ENCODE measurements at places on chromosomes 5 and 9. TPM values are rescaled to one million over a fixed set of nuclear protein-coding genes. Genes with fewer than 3 reads are reported as not detected.

DNA sequence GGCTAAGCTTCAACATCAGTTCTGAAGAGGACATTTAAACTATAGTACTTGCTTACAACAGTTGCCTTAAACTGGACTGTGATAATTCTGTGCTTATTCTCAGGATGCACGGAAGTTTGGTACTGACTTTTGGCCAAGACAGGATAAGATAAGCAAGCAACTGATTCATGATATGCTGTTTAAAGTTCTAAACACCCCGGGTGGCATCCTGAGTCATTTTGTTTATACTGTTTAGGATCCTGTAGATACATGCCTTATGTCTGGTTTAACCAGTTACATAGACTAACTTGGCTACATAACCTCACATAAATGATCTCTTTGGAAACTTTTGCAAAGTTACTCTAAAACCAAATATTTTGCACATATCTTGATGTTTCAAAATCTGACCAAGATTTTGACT is 95.9 kb downstream of the CDH9 start:
- peaks cover 4% of the 10 kb centered on the region for H3K4me1 ChIP-seq
- no peaks in the 10 kb centered on the region for H3K36me3 ChIP-seq
- no peak overlapping the region for H3K4me3 ChIP-seq
- peaks cover 2% of the 10 kb centered on the region for H3K27me3 ChIP-seq
- DNase-seq, result no peak
- no peak overlapping the region for H3K27ac ChIP-seq

GRCh38 chr5:145473042-145473642 is 362.0 kb downstream of the PRELID2 start:
- no peak overlapping the region for H3K4me3 ChIP-seq
- no peak overlapping the region for H3K27ac ChIP-seq
- H3K36me3 ChIP-seq, result no peaks in the 10 kb centered on the region
- DNase-seq, result no peak
- H3K4me1 ChIP-seq, result no peaks in the 10 kb centered on the region

Gene TPRN
- total RNA-seq, result 9.6 TPM

DNA sequence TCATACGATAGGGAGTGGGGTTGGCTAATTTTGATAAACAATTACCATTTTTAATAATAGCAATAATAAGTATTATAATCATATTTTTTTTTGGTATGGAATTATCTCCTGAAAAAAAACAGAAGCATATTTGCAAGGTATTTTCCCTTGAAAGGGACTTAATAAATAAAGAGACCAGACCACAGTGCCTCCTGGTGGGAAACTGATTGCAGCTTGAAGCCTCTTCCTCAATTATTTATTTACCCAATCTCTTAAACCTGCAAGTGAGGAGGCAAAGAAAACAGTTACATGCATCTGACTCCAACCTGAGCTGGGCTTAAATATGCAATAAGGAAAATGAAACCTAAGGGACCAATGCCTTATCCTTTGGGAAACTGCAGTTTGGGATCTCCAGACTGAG is 388.1 kb upstream of the ACO1 start:
- no peaks in the 10 kb centered on the region for H3K4me1 ChIP-seq
- H3K36me3 ChIP-seq, result no peaks in the 10 kb centered on the region
- DNase-seq, result no peak

Gene CDC20B
- 0.34 TPM for total RNA-seq

GRCh38 chr5:172699423-172699822 is 58.4 kb downstream of the NEURL1B start:
- peaks cover 2% of the 10 kb centered on the region for H3K27me3 ChIP-seq
- H3K36me3 ChIP-seq, result peaks cover 3% of the 10 kb centered on the region
- H3K27ac ChIP-seq, result no peak overlapping the region
- H3K4me3 ChIP-seq, result no peak overlapping the region

Gene SLC35D2
- total RNA-seq, result 44.7 TPM

Gene RNF180
- 9.1 TPM for total RNA-seq

Gene RLN2
- total RNA-seq, result not detected

- peak overlapping the region; percentile 4 for H3K27ac ChIP-seq
- peaks cover 37% of the 10 kb centered on the region for H3K4me1 ChIP-seq
- H3K27me3 ChIP-seq, result peaks cover 2% of the 10 kb centered on the region
Observed at GRCh38 chr9:127628758-127629467, 16.8 kb downstream of the STXBP1 start.

Gene GABRP
- not detected for total RNA-seq

GRCh38 chr5:31703757-31704156 is 64.8 kb downstream of the PDZD2 start:
- peaks cover 17% of the 10 kb centered on the region for H3K4me1 ChIP-seq
- no peaks in the 10 kb centered on the region for H3K27me3 ChIP-seq
- H3K27ac ChIP-seq, result no peak overlapping the region
- no peaks in the 10 kb centered on the region for H3K36me3 ChIP-seq
- no peak overlapping the region for H3K4me3 ChIP-seq

Gene UGT3A1
- not detected for total RNA-seq

DNA sequence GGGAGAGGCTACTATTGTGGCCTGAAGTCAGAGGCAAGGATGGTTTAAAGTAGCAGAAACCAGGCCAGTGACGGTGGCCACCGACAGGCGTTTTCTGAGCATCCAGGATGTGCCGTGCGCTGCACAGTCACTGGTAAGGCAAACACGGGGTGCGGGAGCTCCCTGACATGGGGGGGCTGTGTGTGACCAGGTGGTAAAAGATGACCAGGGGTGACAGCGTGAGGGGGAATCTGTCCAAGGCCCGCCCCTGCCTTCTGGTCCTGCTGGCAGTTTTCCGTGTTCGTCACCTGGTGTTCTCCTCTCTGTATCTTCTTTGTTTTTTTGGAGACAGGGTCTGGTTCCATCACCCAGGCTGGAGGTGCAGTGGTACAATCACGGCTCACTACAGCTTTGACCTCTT is 167.4 kb downstream of the ICE1 start:
- peaks cover 18% of the 10 kb centered on the region for H3K36me3 ChIP-seq
- H3K4me3 ChIP-seq, result no peak overlapping the region
- H3K4me1 ChIP-seq, result peaks cover 32% of the 10 kb centered on the region
- no peak overlapping the region for H3K27ac ChIP-seq
- H3K27me3 ChIP-seq, result peaks cover 13% of the 10 kb centered on the region

- H3K36me3 ChIP-seq, result no peaks in the 10 kb centered on the region
- no peaks in the 10 kb centered on the region for H3K27me3 ChIP-seq
- no peak for DNase-seq
- H3K4me1 ChIP-seq, result no peaks in the 10 kb centered on the region
Observed at GRCh38 chr9:71642056-71642455, 126.3 kb downstream of the CEMIP2 start.

- no peak for DNase-seq
- peaks cover 2% of the 10 kb centered on the region for H3K27me3 ChIP-seq
- H3K27ac ChIP-seq, result no peak overlapping the region
- H3K4me1 ChIP-seq, result peaks cover 17% of the 10 kb centered on the region
- no peak overlapping the region for H3K4me3 ChIP-seq
Observed at GRCh38 chr5:151178777-151179488, 21.4 kb upstream of the ANXA6 start.

DNA sequence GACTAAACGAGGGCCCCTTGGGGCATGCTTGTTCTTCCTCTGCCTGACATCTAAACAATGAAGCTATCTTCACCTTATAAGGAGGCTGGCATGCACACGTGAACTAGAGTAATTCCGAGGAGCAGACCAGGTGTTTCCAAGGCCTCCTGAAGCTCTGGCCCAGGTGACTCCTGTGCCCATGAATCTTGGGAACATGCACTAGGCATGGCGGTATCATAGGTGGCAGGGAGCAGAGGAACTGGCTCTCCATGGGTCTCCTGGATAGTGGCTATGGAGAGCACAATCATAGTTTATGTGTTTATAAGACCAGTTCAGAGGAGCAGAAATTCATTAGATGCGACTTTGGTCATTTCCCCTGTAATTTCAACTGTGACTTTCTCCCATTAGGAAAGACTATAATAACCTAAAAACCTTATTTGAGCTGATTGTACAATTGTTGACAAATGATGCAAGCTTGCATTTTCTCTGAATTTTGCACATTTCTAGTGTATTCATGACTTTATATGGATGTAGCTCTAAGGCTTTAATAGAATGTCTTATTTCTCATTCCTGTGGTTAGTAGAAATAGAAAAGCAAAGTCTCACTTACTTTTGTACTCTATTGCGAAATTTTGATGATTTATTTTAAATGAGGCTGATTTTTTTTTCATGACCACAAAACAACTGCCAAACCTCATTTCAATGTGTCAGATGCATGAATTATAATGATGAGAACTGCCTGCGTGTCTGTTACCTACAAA is 135.3 kb upstream of the RPS23 start:
- H3K27ac ChIP-seq, result no peak overlapping the region
- H3K27me3 ChIP-seq, result no peaks in the 10 kb centered on the region
- H3K4me3 ChIP-seq, result no peak overlapping the region
- no peak for DNase-seq

Gene GRAMD2B
- 0.69 TPM for total RNA-seq

DNA sequence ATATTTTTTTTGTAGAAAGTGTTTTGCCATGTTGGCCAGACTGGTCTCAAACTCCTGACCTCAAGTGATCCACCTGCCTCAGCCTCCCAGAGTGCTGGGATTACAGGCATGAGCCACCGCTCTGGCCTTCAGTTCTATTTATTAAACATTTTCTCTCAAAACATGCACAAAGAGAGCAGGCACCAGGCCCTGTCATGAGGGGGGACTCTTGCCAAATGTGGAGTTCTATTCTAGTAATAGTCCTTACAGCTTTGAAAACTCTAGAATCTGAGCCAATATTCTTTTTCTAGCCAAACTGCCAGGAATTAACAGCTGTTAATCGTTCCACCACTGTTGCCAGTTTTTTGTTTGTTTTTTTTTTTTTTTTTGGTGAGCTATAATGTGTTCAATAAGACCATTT is 124.6 kb downstream of the TARS1 start:
- no peak overlapping the region for H3K27ac ChIP-seq
- no peaks in the 10 kb centered on the region for H3K36me3 ChIP-seq
- no peaks in the 10 kb centered on the region for H3K4me1 ChIP-seq
- H3K4me3 ChIP-seq, result no peak overlapping the region
- DNase-seq, result no peak
- H3K27me3 ChIP-seq, result no peaks in the 10 kb centered on the region

DNA sequence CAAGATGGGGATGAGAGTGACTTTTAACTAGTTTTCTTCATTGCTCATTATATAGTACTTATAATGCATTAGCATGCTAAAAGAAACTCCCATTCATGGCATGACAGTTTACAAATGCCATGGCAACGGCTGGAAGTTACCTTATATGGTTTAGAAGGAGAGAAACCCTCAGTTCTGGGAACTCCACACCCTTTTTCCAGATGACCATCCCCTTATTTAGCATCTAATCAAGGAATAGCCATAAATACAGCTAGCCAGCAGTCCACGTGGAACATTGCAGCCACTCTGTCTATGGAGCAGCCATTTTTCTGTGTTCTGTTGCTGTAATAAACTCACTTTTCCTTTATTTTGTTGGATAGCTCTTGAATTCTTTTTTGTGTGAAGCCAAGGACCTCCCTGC is 1137.8 kb downstream of the CDH18 start:
- H3K4me3 ChIP-seq, result no peak overlapping the region
- no peaks in the 10 kb centered on the region for H3K27me3 ChIP-seq
- H3K36me3 ChIP-seq, result no peaks in the 10 kb centered on the region
- no peak for DNase-seq
- H3K27ac ChIP-seq, result no peak overlapping the region

- DNase-seq, result no peak
- no peak overlapping the region for H3K4me3 ChIP-seq
- H3K27ac ChIP-seq, result no peak overlapping the region
- H3K27me3 ChIP-seq, result peaks cover 2% of the 10 kb centered on the region
- no peaks in the 10 kb centered on the region for H3K36me3 ChIP-seq
Observed at GRCh38 chr5:88470745-88471144, 202.1 kb upstream of the TMEM161B start.

DNA sequence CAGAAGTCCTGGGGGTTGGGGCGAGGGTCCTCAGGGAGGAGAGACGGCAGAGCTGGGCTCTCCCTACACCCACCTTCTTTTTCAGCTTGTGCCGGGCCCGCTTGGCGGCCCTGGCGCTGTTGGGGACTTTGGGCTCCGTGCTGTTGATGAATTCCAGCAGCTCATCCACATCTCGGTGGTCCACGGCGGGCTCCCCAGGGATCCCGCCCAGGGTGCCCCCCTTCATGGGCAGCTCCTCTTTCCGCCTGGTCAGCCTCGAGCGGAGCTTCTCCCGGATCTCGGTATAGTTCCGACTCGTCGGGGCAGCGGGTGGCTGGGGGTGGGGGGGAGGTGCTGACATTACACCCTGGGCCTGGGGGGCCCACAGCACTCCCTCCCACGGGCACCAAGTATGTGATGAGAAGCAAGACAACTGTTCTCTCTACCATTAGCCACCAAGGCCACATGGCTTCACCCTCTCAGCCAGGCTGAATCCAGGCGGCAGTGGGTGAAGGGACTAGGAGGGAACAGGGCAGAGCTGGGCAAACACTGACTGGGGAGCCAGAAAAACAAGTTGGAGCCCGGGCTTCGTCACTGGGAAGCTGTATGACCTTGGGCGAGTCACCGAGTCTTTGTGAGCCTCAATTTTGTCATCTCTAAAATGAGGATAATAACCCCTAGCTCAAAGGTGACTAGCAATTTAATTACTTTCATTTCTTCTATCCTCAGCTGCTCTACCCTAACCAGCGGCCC is 14.6 kb upstream of the DDX41 start:
- no peak for DNase-seq
- H3K4me1 ChIP-seq, result peaks cover 23% of the 10 kb centered on the region
- H3K27me3 ChIP-seq, result peaks cover 12% of the 10 kb centered on the region
- peak overlapping the region; percentile 45 for H3K27ac ChIP-seq
- H3K36me3 ChIP-seq, result peaks cover 5% of the 10 kb centered on the region
- no peak overlapping the region for H3K4me3 ChIP-seq

- peaks cover 32% of the 10 kb centered on the region for H3K4me1 ChIP-seq
- H3K27ac ChIP-seq, result no peak overlapping the region
- H3K36me3 ChIP-seq, result peaks cover 4% of the 10 kb centered on the region
- no peaks in the 10 kb centered on the region for H3K27me3 ChIP-seq
- H3K4me3 ChIP-seq, result no peak overlapping the region
- no peak for DNase-seq
Observed at GRCh38 chr9:80793706-80794105, 895.6 kb downstream of the TLE1 start.

Gene PCDHGA12
- total RNA-seq, result 6.1 TPM

GRCh38 chr9:28158451-28158850 is 585.2 kb upstream of the C9orf72 start:
- no peaks in the 10 kb centered on the region for H3K27me3 ChIP-seq
- peaks cover 5% of the 10 kb centered on the region for H3K36me3 ChIP-seq
- no peaks in the 10 kb centered on the region for H3K4me1 ChIP-seq
- DNase-seq, result no peak
- H3K27ac ChIP-seq, result no peak overlapping the region

- peaks cover 22% of the 10 kb centered on the region for H3K4me1 ChIP-seq
- DNase-seq, result no peak
- H3K27me3 ChIP-seq, result peaks cover 6% of the 10 kb centered on the region
- peak overlapping the region; percentile 9 for H3K4me3 ChIP-seq
- H3K27ac ChIP-seq, result peak overlapping the region; percentile 55
Observed at GRCh38 chr9:133352635-133353340, 3.5 kb downstream of the SURF1 start.

DNA sequence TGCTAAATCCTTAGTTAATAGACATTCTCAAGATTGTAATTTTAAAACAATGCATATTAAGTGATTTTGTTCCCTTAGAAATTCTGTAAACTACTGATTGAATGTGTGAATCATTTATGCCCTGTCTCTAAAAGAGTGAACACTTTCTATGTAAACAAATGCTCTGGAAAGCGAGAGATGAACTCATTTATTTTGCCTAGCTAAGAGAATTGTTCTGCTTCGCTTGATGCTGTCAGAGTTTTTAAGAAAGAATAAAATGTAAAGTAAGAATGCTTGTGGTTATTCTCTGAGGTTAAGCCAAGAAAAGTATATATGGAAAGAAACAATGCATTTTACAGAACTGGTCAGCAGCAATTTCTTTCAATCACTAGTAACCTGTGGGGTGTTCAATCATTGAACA is 347.4 kb upstream of the NUDT12 start:
- no peak for DNase-seq
- H3K4me1 ChIP-seq, result peaks cover 2% of the 10 kb centered on the region

Gene OSMR
- not detected for total RNA-seq

All from glutamatergic neuron (in vitro differentiated cells).